ENCODE measurements at places on chromosomes 12 and 14.

DNA sequence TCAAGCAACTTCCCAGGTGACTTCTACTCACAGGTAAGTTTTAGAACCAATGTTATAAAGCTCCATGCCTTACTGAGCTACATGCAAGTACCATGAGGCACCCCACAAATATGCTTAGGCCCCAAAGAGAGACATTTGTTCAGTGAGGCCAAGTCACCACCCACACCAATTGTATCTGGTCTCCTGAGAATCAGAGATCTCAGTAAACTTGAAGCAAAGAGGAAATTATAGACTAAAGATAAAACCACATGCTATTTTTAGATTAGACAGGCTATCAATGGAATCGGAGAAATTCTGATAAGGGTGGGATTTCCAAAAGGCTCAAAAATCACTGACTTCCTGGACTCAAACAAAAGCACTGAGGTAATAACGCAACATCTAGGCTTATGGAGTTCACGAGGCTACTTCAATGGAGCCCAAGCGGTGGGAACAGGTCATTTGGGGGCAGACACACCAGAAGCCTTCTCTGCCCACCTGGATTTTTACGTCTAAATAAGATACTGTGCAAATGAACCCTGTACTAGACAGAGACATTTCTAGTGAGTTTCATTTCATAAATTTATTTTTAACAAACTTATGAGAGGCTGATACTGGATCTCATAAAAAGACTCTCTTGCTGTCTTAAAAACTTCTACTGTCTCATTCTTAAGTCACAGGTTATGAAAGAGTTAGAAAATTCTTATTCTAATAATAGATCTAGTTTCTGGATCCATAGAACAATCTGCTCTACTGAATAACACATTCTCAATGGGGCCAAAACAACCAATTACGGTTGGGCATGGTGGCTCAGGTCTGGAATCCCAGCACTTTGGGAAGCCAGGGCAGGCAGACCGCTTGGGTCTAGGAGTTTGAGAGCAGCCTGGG lies 7.7 kb downstream of the SLC15A4 start:
- no peak for DNase-seq

DNA sequence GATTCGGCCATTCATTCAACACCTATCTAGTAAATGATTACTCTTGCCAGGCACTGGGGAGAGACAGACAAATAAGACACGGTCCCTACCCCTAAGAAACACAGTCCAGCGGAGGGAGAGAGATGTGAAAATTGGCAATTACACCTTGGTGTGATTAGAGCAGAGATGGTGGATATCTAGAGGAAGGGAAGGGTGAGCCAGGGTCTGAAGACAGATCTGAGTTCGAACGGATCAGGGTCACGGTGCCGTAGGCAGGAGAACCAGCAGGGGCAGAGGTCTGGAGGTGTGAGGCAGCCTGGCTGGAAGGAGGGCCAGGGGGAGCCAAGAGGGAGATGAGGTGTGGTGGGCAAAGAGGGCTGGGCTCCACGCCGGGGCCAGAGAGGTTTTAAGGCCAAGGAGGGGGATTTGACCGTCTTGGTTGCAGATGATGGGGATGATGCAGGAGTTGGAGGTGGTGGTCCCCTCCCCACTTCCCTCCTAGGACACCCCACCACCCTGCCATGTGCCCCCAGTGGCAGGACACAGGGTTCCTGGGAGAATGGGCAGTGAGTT lies 27.1 kb downstream of the FAM222A start:
- DNase-seq, result no peak

DNA sequence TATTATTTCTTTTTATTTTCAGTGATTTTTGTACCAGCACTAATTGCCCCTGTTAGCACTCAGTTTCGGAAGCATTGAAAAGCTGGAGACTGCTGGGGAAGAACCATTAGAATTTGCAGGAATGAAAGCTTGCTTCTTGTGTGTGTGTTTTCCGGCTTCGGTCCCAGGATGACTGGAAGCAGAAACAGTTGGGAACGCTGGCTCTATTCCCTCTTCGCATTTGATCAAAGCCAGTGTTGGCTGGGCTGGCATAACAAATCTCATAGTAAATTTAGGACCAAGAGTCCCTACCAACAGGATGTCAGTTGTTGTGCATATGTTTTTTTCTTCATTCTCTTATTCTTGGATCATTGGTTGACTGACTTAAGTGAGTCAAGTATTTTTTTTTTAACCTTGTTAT lies 53.6 kb upstream of the TRAF3 start:
- no peak for DNase-seq

GRCh38 chr14:71341156-71341555 lies 433.9 kb downstream of the PCNX1 start:
- DNase-seq, result no peak

GRCh38 chr12:11929714-11930113 lies 141.0 kb upstream of the BCL2L14 start:
- no peak for DNase-seq

- DNase-seq, result peak; percentile 60
Observed at GRCh38 chr12:4858386-4858785, 51.3 kb upstream of the KCNA1 start.

DNA sequence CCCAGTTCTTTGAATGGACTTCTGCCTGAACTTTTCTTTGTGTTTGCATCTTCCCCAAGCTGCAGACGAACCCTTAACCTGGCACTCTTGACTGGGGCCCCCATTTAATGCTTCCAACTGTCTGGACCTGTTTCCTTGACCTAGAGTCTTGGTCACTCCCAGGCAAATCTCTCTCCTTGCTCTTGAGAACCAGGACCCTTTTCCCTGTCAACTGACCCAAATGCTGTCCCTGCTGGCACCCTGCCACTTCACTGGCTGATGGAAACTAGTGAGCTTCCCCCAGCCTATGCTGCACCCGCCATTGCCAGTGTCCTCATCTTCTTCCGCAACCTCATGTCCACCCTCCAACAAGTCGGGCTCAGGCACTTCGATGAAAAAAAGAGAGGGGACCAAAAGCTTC lies 79.5 kb downstream of the PRIMA1 start:
- DNase-seq, result no peak

DNA sequence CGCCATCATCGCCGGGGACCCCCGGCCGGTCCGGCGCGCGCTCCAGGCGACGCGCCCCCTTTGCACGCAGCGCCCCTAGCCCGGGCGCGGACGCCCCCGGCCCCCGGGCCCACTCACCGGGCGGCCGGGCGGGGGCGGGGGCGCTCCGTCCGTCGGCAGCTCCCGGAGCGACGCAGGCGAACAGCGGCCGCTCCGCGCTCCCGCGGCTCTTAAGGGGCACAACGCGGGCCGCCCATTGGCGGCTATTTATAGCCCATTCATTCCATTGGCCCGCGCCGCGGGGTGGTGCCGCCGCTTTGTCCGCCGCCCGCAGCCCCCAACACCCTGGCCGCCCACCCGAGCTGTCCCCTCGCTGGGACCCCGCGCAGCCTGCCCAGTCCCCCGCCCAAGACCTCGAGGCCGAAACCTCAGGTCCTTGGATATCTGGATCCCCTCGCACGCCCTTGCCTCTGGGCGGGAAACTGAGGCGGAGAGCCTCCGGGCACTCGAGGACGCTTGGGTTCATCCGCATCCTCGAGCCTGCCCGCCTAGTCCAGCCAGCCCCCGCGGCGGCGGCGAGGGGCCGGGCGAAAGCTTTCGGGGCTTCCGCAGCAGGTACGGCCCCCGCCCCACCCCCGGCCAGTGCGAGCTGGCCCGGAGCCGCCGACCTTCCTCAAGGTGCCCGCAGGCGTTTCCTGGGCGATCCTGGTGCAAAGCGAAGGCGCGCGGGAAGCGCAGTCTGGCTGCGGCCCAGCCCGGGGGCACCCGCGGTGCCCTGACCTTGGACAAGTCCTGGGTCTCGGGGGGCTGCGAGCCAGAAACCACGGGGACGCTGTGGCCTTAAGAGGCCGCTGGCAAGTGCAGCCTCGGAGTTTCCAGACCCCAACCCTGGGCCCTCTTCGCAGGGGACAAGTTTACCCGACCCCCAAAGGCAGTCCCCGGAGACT lies at the start of gene CKB:
CKB (minus strand) TSS at position 182 of the 926 bp plus-strand sequence. CDS start 337 bp downstream, outside the sequence.
- peak; percentile 91 for DNase-seq

DNA sequence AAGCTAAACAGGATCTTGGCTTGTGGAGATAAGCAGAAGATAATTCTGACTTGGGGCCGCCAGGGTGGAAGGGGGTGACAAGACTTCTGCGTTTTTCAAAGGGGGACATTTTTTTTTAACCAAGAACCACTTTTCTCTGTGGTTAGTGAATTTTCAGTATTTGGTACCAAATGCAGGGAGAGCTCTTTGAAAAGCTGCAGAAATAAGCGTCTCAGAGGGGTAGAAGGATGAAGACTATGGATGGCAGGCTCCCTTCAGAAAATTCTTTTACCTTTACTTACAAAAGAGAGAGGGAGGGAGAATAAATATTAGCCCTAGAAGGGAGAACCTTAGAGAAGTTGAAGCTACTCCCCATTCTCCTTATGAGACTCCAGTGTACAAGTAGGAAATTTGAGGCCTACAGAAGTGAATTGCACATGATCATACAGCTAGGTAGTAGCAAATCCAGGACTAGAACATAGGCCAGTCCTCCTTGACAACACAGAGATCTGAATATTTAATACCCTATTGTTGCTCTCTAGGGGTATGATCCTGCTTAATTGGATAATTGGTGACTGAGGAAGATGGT lies 840 bp downstream of the MRPL52 start:
- no peak for DNase-seq

All from hepatocyte (in vitro differentiated cells).